Central memory CD8-positive, alpha-beta T cell (primary cell): ENCODE measurements at places on chromosomes 3 and 15.

- DNase-seq: no peak
- no peaks in the 10 kb centered on the region for H3K27me3 ChIP-seq
- peaks cover 24% of the 10 kb centered on the region for H3K4me1 ChIP-seq
- H3K4me3 ChIP-seq: peak overlapping the region; percentile 87
- H3K36me3 ChIP-seq: peaks cover 10% of the 10 kb centered on the region
Observed at GRCh38 chr3:57226176-57226575, 1.4 kb upstream of the APPL1 start.

- no peaks in the 10 kb centered on the region for H3K4me1 ChIP-seq
- H3K27me3 ChIP-seq: no peaks in the 10 kb centered on the region
- DNase-seq: no peak
- H3K27ac ChIP-seq: no peak overlapping the region
Observed at GRCh38 chr3:65633018-65633638, 405.6 kb downstream of the MAGI1 start.

GRCh38 chr3:47705391-47705790, 76.3 kb downstream of the SMARCC1 start:
- H3K27ac ChIP-seq: no peak overlapping the region
- no peaks in the 10 kb centered on the region for H3K27me3 ChIP-seq
- no peaks in the 10 kb centered on the region for H3K4me1 ChIP-seq
- peaks cover 63% of the 10 kb centered on the region for H3K36me3 ChIP-seq
- DNase-seq: no peak

DNA sequence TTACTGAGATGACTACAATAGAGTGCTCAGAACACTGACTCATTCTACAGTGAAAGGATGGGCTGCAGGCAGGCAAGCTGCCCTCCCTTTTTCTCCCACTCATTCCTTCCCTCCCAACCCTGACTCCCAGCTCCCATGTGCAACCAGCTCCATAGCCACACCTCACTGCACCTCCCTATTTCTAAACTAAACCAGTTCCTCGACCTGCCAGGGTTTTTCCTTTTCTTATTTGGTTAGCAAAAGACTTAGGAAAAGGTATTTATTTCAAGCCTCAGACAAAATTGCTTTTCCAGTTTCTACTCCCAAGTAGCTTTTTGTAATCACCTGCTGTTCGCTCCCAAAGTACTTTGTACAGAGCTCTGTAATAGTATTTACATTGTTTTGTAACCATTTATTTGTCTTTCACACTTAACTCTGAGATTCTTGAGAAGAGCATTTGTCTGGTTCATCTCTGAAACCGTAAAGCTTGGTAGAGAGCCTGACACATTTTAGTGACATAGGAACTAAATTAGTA, 2.2 kb downstream of the AADAC start:
- H3K27ac ChIP-seq: no peak overlapping the region
- H3K4me1 ChIP-seq: no peaks in the 10 kb centered on the region
- DNase-seq: no peak
- H3K27me3 ChIP-seq: peaks cover 33% of the 10 kb centered on the region
- no peaks in the 10 kb centered on the region for H3K36me3 ChIP-seq

- peaks cover 54% of the 10 kb centered on the region for H3K36me3 ChIP-seq
- DNase-seq: no peak
- H3K27me3 ChIP-seq: no peaks in the 10 kb centered on the region
- H3K4me3 ChIP-seq: no peak overlapping the region
- no peak overlapping the region for H3K27ac ChIP-seq
Observed at GRCh38 chr3:152457500-152458375, 189.0 kb downstream of the MBNL1 start.

DNA sequence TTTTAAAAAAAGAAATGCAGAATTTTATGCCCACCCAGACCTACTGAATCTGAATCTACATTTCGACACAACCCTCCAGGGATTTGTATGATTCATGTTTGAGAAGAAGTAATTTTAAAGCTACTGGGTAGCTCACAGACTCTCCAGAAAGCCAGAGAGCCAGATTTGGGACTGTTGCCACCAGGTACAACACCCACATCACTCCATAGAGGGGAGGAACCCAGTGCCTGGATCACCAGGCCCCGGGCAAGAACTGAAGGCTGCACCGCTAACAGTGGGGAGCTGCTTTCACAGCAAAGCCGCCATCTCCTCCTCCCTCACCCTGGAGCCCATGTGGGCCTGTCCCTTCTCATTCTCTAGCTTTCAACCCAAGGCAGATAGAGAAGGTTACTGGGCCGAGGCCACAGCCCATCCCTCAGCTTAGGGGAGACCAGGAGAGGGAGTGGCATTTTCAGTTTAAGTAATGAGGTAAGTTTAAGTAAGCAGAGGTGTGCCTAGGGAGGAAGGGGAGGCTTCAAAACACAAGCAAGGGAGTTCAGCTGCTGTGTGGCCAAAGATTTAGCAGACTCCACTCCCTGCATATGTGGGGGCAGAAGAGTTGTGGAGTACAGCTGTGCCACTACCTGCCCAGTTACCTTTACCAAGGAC, 109.8 kb downstream of the IL12A start:
- H3K27me3 ChIP-seq: peaks cover 26% of the 10 kb centered on the region
- no peak overlapping the region for H3K27ac ChIP-seq
- DNase-seq: no peak
- no peaks in the 10 kb centered on the region for H3K4me1 ChIP-seq

- H3K4me1 ChIP-seq: no peaks in the 10 kb centered on the region
- H3K36me3 ChIP-seq: no peaks in the 10 kb centered on the region
- DNase-seq: no peak
- H3K27ac ChIP-seq: no peak overlapping the region
- H3K4me3 ChIP-seq: no peak overlapping the region
- peaks cover 34% of the 10 kb centered on the region for H3K27me3 ChIP-seq
Observed at GRCh38 chr3:10721101-10721500, 94.9 kb upstream of the SLC6A11 start.

DNA sequence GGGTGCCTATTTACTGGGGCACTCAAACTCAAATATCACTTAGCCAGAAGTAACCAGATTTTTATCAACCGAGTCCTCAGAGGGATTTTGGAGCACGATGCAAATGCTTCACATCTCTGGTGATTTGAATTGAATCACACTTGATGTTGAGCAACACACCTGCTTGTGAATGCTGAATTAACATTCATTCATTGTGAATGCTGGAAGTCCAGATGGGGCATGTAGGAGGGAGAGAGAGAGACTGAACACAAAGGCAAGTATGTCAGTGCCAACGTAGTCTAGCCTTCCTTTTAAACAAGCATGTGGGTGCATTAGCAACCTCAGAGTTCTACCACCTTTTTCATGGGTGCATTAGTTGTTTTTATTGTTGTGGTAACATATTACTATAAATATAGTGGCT, 156.2 kb downstream of the ADAMTSL3 start:
- H3K4me1 ChIP-seq: no peaks in the 10 kb centered on the region
- H3K27me3 ChIP-seq: peaks cover 12% of the 10 kb centered on the region
- no peak overlapping the region for H3K27ac ChIP-seq
- H3K4me3 ChIP-seq: no peak overlapping the region

DNA sequence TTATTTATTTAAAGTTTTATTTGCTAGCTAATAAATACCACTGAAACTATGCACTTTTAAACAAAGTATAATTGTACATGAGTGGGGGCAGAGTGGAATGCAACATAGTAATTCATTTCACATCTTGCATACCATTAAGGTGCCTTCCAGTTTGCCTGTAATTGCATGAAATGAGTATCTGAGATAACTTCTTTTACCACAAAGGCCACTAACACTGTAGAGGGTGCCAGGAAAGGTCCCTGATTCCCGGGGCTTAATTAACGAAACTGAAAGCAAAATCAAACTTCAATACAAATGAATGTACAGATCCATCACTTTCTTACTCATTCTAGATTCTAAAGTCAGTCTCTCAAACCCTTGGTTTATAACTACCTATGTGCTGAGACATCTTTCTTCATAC, 2.1 kb downstream of the CD47 start:
- peaks cover 25% of the 10 kb centered on the region for H3K36me3 ChIP-seq
- peak overlapping the region; percentile 96 for H3K4me3 ChIP-seq
- DNase-seq: no peak
- no peaks in the 10 kb centered on the region for H3K27me3 ChIP-seq

DNA sequence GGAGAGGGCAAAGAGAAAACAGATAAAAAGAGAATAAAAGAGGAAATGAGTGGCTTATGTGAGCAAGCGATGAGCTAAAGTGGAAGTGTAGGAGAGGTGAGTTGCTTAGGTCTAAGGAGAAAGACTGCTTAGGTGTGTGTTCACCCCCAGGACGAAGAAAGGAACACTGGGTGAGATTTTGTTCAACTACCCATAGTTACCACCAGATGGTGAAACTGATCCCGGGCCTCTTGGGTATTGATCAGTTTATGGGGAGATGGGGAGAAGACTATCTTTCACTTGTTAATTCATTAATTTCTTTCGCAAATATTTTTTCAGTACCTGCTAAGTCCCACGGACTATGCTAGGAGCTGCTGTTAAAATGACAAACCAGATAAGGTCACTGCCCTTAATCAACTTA, 33.9 kb downstream of the GAP43 start:
- peak overlapping the region; percentile 54 for H3K27ac ChIP-seq
- no peak for DNase-seq
- H3K36me3 ChIP-seq: peaks cover 3% of the 10 kb centered on the region
- H3K4me3 ChIP-seq: peak overlapping the region; percentile 19

DNA sequence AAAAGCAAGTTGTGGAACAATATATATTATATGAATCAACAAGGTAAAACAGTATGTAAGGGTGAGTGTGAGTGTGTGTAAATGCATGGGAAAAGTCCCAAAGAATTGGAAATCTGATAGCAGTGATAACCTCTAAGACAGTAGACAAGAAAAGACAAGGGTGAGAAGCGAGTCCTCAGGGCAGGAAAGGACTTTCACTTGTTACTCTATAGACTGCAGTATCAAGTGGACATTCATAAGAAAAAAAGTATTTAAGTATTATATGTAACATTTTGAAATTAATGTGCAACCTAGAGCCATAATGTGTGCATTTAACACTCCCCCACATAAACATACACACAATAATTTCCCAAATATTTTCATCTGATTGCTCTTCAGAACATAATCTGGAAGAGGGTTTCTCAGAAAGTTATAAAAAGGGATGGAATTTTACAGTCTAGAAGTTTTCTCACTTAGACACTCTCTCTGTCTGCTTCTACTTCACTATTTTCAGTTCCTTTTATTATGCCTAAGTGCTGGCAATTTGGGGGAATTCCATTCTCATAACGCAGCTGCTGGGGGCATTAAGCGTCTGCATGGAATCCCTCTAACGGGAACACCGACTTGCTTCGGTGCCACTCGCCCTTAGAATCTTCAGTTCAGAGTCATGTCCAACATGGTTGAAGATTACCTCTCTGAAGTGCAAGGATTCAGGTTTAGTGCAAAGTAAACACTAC, 50.0 kb upstream of the CDIN1 start:
- no peaks in the 10 kb centered on the region for H3K4me1 ChIP-seq
- H3K36me3 ChIP-seq: no peaks in the 10 kb centered on the region
- H3K27ac ChIP-seq: no peak overlapping the region
- peaks cover 28% of the 10 kb centered on the region for H3K27me3 ChIP-seq

DNA sequence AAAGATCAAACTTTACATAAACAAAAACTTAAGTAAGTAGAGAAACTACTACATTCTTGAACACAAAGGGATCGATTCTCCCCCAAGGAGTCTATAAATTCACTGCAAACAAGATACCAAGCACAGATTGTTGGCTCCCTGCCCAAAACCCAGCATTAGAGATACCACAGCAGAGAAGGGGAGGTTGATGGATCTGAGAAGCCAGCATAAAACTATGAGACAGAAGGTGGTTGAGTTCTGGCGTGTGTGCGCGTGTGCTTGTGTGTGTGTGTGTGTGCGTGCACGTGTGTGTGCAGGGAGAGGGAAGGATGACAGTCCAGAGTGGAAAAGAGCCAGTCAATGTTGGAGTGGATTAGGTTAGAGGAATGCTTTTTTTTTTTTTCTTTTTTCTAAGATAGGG, 143.2 kb upstream of the PRR20G start:
- no peak for DNase-seq
- no peak overlapping the region for H3K27ac ChIP-seq
- H3K4me3 ChIP-seq: no peak overlapping the region
- no peaks in the 10 kb centered on the region for H3K4me1 ChIP-seq
- peaks cover 57% of the 10 kb centered on the region for H3K27me3 ChIP-seq
- H3K36me3 ChIP-seq: no peaks in the 10 kb centered on the region

DNA sequence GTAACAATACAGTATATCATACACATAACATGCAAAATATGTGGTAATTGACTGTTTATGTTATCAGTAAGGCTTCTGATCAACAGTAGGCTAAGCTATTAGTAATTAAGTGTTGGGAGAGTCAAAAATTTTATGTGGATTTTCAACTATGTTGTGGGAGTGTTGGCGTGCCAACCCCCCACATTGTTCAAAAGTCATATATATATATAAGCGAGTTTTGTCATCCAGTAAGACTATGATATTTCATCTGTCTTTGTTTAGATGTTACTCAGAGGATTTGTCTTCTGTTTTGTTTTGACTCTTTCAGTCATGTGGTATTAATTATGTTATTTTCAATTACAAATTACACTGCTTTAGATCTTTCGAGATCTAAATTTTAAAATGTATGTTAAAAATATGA, 51.0 kb upstream of the RAP2B start:
- H3K4me3 ChIP-seq: no peak overlapping the region
- no peaks in the 10 kb centered on the region for H3K27me3 ChIP-seq
- H3K4me1 ChIP-seq: no peaks in the 10 kb centered on the region
- H3K36me3 ChIP-seq: no peaks in the 10 kb centered on the region

- peaks cover 15% of the 10 kb centered on the region for H3K4me1 ChIP-seq
- DNase-seq: no peak
- peaks cover 7% of the 10 kb centered on the region for H3K36me3 ChIP-seq
Observed at GRCh38 chr15:67564968-67565345, 22.5 kb downstream of the MAP2K5 start.

DNA sequence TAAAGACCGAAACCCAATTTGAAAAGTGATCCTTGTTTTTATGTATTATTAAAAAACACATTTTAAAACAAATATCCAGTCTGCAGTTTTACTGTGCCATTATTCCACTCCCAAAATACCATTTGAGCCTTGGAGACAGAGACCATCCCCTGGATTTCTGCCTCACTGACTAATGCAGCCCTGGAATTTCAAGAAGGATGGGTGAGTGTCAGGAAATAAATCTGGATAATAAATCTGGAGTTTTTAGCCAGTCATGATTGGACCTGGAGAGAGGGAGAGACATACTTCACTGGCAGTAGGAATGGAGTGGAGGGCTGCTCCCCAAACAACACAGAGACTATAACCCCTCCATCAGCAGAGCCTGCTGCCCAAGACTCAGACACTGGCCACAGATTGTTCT, 123.3 kb downstream of the MYLK start:
- H3K27me3 ChIP-seq: peaks cover 22% of the 10 kb centered on the region
- H3K4me3 ChIP-seq: no peak overlapping the region
- peaks cover 5% of the 10 kb centered on the region for H3K4me1 ChIP-seq
- H3K27ac ChIP-seq: no peak overlapping the region

- H3K27ac ChIP-seq: peak overlapping the region; percentile 1
- no peak for DNase-seq
- H3K27me3 ChIP-seq: no peaks in the 10 kb centered on the region
- no peaks in the 10 kb centered on the region for H3K36me3 ChIP-seq
- no peak overlapping the region for H3K4me3 ChIP-seq
Observed at GRCh38 chr3:112689385-112689784, 48.4 kb upstream of the CCDC80 start.

DNA sequence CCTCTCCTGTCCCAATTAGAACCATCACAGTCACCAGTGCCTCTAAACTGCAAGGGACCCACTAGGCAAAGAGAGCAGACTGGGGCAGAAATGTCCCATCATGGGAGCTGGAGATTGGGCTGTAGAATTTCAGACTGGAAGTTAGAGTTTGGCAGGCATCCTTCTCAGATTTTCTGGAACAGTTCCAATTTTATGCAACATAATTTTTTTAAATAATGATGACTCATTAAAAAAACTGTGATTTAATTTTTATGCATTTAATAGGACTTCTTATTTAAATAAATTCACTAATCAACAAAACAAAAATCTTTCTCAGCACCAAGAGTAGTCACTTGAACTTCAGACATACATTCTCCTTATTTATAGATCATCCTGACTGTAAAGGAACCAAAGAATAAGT, 84.6 kb upstream of the SLC7A14 start:
- H3K36me3 ChIP-seq: no peaks in the 10 kb centered on the region
- H3K4me3 ChIP-seq: no peak overlapping the region
- DNase-seq: no peak
- no peak overlapping the region for H3K27ac ChIP-seq
- H3K27me3 ChIP-seq: peaks cover 9% of the 10 kb centered on the region
